Stimulated activated CD8-positive, alpha-beta memory T cell treated with anti-CD3 and anti-CD28 coated beads, Interleukin-12 subunit alpha, Interleukin-12 subunit beta, amount 100 ng/mL, for 4 hours (primary cell): ENCODE measurements at places on chromosomes 2 and 18.

DNA sequence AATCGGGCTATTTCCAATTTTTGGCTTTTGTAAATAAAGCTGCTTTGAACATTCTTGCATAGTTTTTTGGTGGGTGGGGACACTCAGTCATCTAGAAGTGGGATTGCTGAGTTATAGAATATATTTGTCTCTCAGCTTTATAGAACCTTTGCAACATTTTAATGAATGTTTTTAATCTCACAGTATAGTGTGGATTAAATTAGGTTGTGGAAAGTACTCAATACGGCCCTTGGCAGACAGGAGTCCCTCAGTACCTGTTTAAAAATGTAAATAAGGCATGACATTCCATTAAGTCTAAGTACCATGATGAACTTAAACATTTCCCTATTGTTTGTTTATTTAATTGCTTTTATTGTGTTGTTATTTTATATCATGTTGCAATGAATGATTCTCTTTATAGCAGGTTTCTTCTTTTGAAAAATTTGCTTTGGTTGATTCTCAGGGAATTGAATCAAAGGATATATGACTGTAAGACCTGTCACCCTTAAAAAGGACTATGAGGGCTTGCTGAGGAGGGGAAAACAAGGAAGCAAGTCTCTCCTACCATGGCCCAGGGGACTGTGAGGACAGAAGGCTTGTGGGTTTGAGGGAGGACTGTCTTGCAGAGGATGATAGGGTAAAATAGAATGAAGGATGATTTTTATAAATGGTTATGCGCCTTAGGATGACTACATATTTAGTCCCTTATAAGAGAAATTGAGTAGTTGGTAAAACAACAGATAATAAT is 165.1 kb downstream of the RPIA start:
- no peak for DNase-seq

GRCh38 chr2:235763816-235764215 is 270.0 kb downstream of the AGAP1 start:
- no peak for DNase-seq

GRCh38 chr2:126857502-126857901 is 41.2 kb upstream of the TEX51 start:
- DNase-seq: no peak

DNA sequence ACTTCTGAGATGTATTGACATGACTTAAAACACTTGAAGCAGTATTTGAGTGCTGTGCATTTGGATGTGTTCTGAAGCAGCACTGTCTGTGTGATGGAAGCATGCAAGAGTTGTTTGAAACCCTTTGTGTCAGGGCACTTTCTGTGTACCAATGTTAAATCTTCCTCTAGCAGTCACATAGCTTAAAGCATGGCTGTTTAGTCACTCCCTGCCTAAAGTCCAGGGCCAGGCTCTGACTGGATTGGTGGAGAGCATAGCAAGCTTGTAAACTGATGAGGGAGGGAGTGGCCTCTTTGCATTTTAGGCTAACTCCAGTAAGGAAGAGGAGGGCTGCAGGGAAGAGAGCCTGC is 73.5 kb downstream of the MYO1B start:
- DNase-seq: no peak

DNA sequence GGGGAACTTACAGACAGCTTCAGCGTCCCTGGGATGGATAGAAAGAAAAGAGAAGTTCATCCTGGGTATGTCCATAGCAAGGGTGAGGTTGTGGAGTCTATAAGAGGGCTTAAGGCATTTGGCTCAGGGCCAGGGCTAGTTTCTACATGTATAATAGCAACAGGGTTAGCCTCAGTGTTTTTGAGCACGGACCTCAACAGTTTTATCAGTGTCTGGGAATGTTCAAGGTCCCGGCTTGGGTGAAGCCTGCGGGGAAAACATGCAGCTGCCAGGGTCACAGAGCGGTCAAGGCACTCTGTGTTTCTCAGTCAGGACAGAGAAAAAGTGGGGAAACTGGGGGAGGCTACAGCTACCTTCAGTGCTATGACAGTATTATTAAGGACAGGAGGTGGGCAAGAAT is 427.7 kb upstream of the HS6ST1 start:
- no peak for DNase-seq

GRCh38 chr2:119198240-119198840 is 25.3 kb upstream of the STEAP3 start:
- DNase-seq: no peak

DNA sequence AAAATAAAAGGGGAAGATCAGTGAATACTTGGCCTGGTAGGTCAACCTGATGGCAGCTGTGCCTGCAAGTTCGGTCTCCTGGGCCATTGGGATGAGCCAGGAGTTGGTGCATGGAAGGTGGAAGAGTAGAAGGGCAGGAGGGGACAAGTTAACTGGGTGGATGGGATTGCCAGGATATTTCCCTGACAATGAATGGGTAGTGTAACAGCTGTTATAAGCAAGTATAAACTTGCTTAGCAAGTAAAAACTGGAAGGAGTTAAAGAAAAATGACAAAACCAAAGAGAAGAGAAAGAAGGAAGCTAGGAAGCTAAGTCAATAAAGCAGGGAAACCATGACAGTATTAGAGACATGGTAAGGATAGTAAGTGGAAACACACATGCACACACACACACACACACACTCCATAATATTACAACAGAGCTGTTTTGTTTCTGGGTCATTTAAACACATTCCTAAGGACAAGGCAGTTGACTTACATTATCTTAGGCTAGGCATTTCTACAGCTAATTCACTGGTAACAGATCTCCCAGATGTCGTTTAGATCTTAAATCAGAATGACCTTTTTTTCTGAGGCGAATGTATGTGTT is 29.7 kb downstream of the MEP1B start:
- no peak for DNase-seq

GRCh38 chr2:176466918-176467452 is 197.7 kb downstream of the MTX2 start:
- DNase-seq: no peak

DNA sequence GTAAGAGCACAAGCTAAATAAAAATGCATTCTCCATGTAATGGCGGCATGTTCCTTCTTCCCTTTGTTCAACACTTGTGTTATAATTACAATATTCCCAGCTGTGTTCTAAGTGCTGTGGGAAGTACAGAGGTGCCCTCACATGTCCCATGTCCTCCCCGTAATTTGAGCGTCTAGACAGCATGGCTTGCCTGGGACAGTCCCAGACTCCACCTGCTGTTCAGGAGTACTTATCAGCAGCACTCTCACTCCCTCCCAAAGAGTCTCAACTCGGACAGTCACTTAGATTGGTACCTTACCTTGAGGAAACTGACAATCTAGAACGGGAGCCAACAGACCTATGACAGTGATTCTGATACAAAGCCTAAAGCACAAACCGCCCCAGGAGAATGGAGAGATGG is 370.5 kb downstream of the EIPR1 start:
- DNase-seq: no peak

GRCh38 chr2:30847841-30848240 is 40.6 kb upstream of the CAPN13 start:
- no peak for DNase-seq

DNA sequence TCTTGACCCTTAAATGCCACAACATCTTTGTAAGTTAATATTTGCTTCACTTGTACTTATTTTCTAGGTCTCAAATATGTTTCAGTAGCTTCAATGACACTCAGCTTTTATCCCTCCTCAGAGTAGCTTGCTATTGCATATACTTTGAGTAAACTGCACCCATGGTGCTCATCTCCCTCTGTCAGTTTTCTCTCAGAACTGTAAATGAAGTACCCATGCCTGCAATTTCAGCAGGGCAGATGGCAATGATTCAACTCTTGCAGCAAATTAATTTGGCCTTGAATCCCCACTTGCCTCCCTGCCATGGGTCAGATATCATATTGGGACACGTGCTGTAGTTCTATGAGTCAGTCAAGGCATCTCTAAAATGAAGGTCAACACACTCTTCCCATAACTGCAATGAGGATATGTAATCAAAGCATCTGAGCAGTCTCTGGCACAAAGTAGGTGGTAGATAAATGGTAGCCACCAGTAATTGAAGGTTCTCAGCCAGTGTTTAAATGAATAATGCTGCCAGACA is 225.8 kb downstream of the PIEZO2 start:
- no peak for DNase-seq

DNA sequence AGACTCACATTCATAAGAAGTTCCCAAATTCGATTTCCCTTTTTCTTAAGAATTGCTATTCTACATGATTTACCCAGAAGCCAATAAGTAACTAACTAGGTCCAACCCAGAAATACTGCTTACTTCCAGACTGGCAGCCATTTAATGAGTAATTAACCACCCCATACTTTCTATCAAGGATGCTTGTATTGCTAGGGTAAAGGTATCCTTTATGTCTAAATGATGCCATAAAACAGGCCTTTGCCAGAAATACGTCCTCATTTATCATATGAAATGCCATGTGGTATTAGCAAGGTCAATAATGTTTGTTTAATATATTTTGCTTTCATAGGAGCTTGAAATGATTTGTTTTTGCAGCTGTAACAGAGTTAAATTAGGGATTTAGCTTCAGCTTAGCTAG is 56.1 kb downstream of the PLEKHM3 start:
- no peak for DNase-seq

GRCh38 chr2:158761621-158762020 is 33.5 kb upstream of the DAPL1 start:
- DNase-seq: no peak

DNA sequence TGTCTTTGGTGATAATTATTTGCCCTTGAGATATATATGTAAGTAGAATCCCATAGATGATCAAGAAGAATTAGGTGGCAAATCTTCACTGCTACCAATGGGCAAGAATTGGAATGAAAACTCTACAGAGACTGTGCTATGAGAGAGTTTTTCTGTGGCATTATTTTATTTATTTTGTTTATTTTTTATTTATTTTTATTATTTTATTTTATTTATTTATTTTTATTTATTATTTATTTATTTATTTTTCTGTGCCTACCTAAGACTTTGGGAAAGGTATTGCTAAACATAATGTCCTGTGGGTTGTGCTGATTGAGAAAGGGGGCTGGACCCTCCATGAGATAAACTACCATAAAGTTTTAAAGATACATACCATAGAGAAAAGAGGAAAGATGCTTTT is 16.6 kb upstream of the NR4A2 start:
- DNase-seq: no peak

DNA sequence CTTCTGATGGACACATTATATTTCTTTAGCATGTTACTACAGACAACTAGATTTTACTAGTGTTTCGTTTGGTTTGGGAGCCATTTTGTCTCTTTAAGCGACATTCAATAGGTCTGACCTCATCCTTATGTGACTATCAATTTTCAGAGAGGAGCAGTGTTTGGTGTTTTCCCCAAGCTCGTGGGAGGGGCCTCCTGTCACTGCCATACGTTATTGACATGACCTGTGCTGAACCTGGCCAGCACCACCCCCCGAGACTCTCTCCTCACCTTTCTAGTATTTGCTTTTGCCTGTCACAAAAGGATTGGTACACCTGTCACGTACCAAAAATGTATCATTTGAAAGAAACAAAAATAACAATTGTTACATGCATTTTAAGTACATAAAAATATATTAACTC is 69.3 kb downstream of the PSMG2 start:
- no peak for DNase-seq

DNA sequence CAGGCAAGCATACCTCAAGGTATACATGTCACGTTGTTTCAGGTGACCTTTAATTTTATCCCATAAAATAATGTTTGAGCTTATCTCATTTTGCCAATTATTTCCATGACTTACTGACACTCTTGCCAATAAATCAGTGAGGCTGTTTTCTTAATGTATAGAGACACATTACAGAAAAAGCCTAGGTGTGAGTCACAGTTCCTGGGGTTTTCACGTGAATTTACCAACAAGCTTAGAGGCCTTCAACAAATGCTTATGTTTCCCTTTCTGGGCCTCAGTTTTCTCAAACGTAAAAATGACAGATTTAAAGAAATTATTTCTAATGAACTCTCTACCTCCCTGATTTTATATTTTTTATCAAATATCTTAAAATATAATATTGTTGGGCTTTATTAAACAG is 517.5 kb upstream of the SPHKAP start:
- DNase-seq: no peak

- DNase-seq: no peak
Observed at GRCh38 chr2:212644195-212644837, 105.7 kb upstream of the ERBB4 start.

- DNase-seq: no peak
Observed at GRCh38 chr2:127185705-127186104, 34.4 kb downstream of the CYP27C1 start.

DNA sequence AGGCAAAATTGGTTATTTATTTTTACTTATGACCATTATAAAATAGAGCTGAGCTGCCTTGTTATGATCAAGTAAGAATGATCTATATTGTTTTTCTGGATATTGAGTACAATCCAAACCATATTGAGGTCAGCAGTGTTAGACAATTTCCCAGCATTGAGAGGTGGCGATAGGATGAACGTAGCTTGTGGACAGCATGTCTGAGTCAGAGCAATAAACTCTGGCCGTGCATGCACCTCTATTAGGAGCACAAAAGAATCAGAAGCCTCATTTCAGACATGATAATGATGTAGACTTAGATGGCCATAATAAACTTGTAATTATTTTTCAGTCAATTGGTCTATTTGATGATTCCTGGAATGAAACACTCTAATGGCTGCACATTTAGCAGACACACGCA is 491.6 kb downstream of the RIT2 start:
- DNase-seq: no peak

- DNase-seq: no peak
Observed at GRCh38 chr2:238947920-238948710, 100.2 kb downstream of the TWIST2 start.

- DNase-seq: no peak
Observed at GRCh38 chr2:238691596-238692491, 156.0 kb upstream of the TWIST2 start.

DNA sequence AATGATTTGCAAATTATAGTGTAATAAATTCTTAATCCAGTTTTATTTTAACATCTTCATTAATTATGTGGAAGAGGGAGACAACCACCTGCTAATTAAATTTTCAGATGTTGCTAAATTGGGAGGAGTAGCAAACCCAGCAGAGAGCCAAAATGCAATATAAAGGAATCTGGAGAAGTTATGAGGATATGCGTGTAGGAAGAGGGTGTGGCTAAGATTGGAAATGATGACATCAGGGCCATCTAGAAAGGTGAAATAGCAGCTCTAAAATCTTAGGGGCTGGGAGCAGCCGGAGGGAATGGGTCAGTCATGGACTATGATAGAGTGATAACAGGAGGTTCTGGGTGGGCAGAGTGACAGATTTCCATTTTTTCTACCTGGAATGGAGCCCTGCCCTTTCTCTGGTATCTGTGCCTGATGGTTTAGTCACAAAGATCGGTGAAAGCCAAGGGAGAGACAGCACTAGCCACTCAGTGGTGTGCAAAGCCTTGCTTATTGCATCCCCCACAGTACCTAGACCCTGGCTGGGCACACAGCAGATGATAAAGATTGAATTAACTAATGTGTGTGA is 379.2 kb upstream of the CELF4 start:
- no peak for DNase-seq

DNA sequence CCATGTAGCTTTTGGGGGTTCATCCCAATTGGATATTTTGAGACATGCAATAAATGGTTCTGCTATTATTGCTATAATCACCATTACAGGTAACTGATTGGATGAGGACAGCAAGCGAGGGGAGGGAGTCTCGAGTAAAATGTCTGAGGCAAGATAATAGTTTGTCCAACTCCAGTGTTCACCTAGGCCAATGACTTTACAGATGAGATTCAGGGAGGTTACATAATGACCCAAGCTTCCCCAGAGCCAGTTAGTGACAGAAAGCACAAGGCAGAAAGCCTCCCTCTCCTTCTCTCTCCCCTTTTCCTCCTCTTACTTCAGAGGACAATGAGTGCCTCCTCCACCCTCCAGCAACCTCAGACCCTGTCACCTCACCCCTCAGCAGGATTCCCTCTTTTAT is 98.4 kb upstream of the GLS start:
- DNase-seq: no peak
